Stimulated activated CD8-positive, alpha-beta memory T cell treated with anti-CD3 and anti-CD28 coated beads, Interleukin-15, amount 100 ng/mL, for 4 hours (primary cell): ENCODE measurements at places on chromosomes 5 and 9.

- DNase-seq = no peak
Observed at GRCh38 chr9:129073404-129073803, 7.5 kb upstream of the DOLPP1 start.

- no peak for DNase-seq
Observed at GRCh38 chr5:125450771-125451170, 704.3 kb upstream of the ZNF608 start.

- DNase-seq = no peak
Observed at GRCh38 chr9:102355982-102356381, 617.5 kb upstream of the GRIN3A start.

- DNase-seq = no peak
Observed at GRCh38 chr5:135999406-136000139, 29.2 kb upstream of the TGFBI start.

GRCh38 chr5:20369518-20369885, 381.5 kb upstream of the CDH18 start:
- no peak for DNase-seq
